HCT116 (cell line): ENCODE measurements at places on chromosomes 16 and 17.

DNA sequence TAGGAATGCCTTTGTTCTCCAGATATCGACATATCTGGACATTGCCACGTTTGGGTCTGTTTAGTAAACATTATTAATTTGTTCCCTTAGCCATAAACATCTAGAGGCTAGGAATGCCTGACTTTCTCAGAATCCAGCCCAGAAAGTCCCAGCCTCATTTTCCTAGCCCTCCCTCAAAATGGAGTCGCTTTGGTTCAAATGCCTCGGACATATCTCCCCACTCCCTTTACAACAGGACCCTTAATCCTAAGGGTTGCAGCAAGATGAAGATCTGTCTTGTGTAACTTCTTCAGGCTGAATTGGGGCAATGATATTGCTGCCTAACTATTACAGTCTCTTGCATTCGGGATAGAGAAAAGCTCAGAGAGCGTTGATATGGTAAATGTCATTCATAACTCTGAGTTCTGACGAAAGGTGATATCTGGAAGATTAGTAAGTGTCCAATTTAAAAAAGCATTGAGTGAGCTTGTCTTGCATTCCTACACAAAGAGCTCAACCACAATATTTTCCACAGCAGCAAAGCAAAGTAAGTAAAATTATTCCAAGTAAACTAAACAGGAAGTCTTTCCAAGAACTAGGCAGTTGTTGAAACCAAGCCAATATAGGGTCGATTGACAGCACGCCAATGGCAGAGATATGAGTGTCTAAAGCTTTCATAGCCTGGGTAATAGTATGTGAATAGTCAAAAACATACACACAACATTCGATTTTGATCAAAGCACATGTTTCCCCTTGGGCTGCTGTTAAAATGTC lies 46.0 kb upstream of the ARL4D start:
- DNase-seq: no peak

GRCh38 chr16:79437764-79438751 lies 162.5 kb downstream of the MAF start:
- no peak for DNase-seq

- DNase-seq: no peak
Observed at GRCh38 chr17:61221597-61222471, 177.8 kb upstream of the TBX2 start.

- no peak for DNase-seq
Observed at GRCh38 chr16:15443753-15444152, 9.4 kb downstream of the BMERB1 start.

GRCh38 chr17:82215972-82216300 lies 3.3 kb upstream of the CCDC57 start:
- no peak for DNase-seq

- DNase-seq: no peak
Observed at GRCh38 chr17:41396996-41397660, at the start of gene KRT31. KRT31 (minus strand) TSS chr17:41397608; CDS start chr17:41397539, 69 bp downstream.

DNA sequence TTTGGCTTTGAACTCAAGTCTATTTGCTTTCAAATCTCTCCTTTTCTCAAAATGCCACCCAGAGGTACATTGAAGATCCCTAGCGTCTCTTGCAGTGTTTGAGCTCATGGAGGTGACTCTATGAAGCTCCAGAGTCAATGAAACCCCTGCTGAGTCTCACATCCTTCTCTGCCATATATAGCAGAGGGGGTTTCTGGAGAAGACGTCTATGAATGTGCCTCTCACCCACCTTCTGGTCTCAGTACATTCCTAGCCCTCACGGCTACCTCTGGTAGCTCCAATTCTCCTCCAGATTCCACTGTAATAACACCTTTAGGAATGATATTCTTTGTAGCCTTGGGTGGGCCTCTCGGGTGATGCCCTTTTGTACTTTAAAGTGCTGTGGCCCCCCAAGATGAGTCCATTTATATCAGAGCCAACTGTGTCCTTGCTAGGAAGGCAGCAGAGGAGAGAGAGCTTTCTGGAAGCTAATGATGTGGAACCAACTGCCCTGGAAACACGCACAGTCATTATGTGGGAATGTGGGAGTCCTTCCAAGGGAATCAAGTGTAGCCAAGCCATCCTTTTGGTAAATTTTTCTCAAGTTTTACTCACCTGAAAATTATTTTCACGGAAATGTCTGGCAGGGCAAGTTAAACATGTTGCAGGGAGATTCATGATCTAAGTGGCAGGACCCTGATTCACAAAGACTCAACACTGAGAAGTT lies 123.4 kb downstream of the ASIC2 start:
- DNase-seq: no peak

DNA sequence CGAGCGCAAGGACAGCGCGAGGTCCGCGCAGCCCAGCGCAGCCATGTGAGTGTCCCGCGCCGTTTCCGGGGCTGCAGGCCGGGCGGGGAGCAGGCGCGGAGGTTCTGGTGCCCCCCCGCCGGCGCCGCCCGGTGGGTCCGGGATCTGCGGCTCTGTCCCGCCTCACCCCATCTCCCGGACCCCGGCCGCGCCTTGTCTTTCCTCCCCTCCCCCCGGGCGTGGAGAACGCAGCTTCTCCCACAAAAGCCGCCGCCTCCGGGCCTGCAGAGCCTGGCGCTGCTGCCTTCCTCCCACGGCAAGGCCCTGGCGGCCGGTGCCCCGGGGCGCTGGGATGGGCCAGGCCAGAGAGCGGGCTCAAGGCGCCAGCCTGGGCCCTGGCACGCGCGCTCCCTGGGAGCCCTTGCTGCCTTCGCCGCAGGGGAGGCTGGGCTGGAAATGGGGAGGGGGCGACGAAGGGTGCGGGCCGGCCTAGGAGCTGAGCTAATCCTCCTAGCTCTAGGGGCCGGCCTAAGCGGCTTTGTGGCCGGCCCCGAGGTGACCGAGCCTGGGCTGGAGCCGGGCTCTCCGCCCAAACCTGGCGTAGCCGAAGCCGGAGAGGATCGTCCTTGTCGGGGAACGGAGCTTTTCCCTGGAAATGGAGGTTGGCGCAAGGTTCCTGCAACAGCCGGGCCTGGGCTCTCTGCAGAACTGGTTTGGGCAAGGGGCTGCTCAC lies 397 bp downstream of the RIPOR1 start:
- DNase-seq: no peak

GRCh38 chr16:56848029-56848936 lies 16.7 kb upstream of the SLC12A3 start:
- no peak for DNase-seq

DNA sequence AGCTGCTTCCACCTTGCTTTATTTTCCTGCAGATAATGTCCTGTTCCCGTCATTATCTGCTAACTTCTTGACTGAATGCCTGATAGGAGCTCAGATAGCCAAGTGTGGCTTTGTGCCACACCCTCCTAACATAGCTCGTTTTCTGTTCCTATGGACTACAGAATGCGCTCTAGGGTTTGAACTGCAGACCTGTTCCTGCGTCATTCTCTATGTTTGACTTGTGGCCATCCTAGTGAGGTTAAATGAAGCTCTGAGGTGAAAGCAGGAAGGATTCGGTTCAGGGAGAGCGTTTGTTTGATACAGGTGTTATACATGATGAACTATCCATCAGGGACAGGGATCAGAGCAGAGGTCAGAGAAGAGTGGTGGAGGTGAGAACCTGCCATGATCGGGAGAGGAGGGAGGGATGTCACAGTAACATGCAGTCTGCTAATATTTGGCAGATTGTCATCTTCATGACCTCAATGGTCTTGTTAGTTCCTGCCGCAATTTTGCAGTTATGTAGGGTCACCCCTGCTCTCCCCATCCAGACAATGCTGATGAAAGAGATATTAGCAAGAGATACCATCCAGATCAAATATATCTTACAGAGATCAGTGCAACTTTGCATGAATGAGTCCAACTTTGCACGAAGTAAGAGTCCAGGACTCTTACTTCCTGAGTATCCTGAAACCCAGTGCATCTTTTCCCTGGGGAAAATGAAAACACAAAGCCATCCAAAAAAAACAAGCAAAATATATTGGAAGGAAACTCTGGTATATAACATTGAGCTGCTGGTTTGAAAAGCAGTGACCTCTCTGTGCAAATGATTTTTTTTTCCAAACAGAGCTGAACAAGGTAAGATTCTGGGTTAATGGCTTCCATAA lies 32.8 kb downstream of the MPHOSPH6 start:
- DNase-seq: no peak

DNA sequence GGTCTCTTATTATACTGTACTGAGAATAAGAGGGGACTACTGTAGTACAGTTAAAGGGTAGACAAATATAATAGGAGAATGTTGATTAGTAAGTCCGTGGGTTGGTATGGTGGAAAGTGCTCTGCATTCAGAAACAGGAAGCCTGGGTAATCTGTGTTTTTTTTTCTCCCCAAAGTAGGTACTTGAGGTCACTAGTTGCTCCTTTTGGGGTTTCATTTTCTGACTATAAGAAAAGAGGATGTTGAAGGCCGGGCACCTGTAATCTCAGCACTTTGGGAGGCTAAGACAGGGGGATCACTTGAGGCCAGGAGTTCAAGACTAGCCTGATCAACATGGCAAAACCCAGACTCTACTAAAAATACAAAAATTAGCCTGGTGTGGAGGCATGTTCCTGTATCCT lies 42.0 kb upstream of the MMD start:
- DNase-seq: no peak
